ENCODE measurements at places on chromosomes 12 and 14. TPM values are rescaled to one million over a fixed set of nuclear protein-coding genes. Genes with fewer than 3 reads are reported as not detected.

DNA sequence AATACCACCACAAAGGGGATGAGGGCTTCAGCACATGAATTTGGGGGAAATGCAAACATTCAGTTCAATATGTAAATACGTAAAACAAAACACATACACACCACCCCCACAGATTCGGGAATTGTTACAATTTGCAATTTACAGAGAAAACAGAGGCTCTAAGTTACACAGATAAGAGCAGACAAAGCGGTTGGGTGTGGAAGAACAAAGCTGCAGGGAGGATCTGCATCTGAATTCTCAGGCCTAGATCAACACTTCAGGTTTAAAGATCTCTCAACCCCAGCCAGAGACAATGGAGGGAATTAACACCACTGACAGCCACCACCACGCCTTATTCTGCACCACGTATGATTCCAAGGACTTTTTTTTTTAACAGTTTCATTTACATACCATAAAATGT lies 375.5 kb downstream of the BCL11B start:
- DNase-seq = no peak

- no peak for DNase-seq
Observed at GRCh38 chr12:53670308-53670707, 5.6 kb downstream of the ATP5MC2 start.

GRCh38 chr12:78684419-78684818 lies 180.2 kb upstream of the SYT1 start:
- no peak for DNase-seq

DNA sequence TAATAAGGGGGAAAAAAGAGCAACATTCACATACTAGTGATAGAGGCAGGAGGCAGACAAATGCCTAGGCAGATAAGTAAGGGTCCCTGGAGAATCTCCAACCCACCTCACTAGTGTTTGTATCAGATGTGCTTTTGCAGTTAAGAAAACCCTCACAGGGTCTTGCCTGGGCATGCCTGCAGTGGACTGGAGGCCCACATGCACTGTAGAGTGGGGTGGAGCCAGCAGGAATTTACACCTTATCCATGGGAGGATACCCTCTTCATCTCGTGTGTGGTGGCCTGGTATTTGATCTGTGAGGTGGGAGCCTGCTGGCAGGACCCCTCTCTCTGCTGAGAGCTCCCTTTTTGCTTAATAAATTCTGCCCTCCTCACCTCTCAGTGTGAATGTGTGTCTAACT lies 238.0 kb upstream of the SLC16A7 start:
- no peak for DNase-seq

CMKLR1 gene
- 0.92 TPM for total RNA-seq

WIF1 gene
- total RNA-seq = 0.07 TPM

IGF1 gene
- total RNA-seq = not detected

GRCh38 chr12:124381456-124382296 lies 86.8 kb downstream of the RFLNA start:
- DNase-seq = no peak

DNA sequence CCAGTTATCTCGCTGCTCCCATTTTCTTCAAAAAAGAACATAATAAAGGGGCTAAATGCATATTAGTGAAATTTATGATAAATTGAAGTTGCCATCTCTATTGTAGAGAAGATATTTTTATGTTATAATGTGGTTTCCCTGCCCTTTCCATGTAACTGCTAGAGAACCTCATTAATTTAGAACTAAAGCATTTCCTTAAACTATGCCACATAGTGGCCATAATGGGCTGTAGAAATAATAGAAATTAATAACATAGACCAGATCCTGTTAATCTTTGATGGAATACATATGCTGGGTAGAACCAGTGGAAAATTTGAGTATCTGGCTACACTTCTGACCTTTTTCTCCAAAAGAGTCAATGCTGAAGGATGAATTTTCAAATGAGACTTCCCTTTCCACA lies 376.7 kb downstream of the PDZRN4 start:
- no peak for DNase-seq

DNA sequence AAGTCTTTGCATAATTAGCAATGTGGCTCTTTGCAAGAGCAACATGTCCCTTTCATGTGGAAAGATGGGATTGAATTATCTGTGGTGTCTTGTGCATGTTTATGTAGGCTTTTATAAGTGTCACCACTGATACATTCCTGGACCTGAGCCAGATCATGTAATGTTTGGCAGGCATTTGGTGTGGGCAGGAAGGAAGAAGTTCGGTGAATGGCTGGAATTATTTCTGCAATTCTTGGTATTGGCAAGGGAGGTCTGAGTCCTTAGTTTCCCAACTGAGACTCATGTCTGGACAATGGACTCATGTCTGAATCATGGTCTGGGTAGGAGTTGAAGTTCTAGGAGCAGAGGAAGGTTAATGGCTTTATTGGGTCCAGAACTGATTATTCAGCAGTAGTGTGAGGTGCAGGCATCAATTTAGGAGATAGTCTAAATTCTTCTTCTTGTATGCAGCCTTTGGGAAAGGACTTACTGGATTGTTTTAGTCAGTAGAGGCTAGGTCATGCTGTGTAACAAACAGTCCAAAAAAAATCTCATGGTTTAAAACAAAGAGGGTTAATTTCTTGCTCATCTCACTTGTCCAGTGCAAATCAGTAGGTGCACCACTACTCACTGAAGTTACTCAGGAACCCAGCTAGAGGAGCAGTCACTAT lies 186.5 kb upstream of the LHX5 start:
- no peak for DNase-seq

DNA sequence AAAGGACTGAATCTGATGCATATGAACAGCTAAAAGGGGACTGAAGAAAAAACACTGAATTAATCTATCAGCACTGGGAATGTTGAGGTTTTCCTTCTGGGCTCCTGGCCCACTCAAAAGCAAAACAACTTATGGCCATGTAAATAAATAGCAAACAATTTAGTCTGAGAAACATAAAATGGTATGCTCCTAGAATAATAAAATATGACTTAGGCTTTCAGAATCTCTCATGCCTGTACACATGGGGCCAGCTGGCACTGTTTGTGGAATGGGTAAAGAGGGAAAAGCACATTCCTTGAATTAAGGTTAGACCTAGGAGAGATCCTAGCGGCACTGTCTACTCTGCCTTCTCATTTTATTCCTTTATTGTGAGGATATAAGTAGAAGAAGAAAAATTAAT lies 6.2 kb downstream of the KLHDC2 start:
- DNase-seq = no peak

GRCh38 chr14:100622224-100622623 lies 35.0 kb upstream of the BEGAIN start:
- peak; percentile 37 for DNase-seq

GRCh38 chr14:54606631-54607133 lies 39.8 kb downstream of the SAMD4A start:
- no peak for DNase-seq

DNA sequence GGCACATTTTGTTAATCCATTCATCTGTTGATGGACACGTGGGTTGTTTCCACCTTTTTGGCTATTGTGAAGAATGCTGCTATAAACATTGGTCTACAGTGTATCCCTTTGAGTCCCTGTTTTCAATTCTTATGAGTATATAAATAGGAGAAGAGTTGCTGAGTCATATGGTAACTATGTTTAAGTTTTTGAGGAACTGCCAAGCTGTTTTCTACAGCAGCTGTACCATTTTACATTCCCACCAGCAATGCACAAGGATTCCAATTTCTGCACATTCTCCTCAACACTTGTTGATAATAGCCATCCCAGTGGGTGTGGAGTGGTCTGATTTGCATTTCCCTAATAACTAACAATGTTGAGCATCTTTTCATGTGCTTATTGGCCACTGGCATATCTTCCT lies 6.9 kb upstream of the SVOP start:
- no peak for DNase-seq

DNA sequence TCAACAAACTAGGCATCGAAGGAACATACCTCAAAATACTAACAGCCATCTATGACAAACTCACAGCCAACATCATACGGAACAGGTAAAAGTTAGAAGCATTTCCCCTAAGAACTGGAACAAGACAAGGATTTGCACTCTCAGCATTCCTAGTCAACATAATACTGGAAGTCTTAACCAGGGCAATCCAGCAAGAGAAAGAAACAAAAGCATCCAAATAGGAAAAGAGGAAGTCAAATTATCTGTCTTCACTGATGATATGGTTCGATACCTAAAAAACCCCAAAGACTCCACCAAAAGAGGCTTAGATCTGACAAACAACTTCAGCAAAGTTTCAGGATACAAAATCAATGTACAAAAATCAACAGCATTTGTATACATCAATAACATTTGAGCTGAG lies 32.5 kb downstream of the CCDC38 start:
- DNase-seq = no peak

- DNase-seq = no peak
Observed at GRCh38 chr14:94933486-94933885, 163.6 kb upstream of the GSC start.

DNA sequence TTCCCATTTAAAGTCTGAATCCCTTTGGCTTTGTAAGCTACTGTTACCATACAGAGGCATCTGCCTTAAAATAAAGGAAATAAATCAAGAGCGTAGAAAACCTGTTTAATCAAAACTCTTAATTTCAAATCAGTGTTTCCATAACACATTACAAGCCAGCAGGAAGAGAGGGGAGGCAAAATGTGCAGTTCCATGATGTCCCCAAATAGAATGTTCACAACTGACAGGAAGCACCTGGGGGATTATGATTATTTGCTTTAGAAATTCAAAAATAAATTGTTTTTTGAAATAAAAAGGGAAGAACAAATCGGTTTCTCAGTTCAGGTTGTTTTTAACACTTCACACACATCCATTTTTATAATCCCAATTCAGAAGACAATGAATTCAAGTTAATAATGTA lies 21.4 kb downstream of the SOCS2 start:
- DNase-seq = no peak

OTUB2 gene
- 4.4 TPM for total RNA-seq
